M059J (cell line): ENCODE measurements at places on chromosomes 1 and 21.

DNA sequence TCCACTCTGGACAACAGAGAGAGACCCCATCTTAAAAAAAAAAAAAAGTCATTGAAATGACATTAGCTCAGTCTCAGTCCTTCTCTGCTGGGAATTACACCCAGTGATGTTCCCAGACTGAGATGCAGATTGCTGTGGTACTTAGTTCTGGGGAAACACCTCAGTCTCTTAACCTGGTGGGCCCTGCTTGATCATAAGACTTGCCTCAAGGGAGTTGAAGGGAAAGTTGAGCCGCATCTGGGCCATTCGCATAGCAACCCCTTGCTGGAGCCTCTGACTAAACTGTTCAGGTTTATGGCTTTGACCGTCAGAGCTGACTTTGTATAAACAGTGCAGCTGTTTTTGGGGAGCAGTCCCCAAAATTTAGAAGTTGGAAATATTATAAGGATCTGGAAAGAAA is 13.4 kb downstream of the FCRL4 start:
- DNase-seq, result no peak

DNA sequence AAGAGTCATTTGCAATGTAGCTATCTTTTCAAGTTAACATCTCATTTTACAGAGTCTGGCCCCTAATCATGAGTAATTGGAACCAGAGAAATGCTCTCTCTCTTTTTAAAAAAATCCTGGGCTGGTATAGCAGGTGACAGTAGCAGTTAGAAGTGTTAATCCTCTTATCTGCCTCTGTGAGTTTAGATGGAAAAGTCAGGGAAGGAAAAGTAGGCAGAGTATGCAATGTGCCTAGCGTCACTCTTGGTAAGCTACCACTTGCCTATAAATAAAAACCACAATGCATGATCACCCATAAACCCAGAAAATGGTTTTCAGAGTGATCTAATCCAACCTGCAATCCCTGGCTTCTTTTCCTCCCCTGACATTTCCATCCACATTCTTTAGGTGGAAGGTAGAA is 43.2 kb downstream of the UTP25 start:
- DNase-seq, result no peak

DNA sequence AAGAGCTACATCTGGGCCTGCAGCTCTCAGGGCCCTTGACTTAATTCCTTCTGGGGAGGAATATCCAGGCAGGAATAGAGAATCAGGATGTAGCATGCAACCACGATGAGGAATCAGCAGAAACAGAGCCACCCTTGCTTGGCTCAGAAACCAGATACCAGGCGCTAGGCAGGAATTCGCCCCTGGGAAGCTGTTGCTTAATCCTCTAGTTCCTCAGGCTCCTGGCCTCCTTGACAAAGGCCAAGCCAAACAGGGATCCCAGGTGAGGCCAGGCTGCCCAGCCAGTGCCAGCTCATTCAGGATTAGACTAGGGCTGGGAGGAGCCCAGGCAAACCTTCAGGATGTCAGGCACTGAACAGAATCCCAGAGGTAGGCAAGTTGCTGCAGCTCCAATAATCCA is 48.2 kb upstream of the IRF2BP2 start:
- peak; percentile 90 for DNase-seq

GRCh38 chr21:46437096-46437498 is 21.6 kb upstream of the DIP2A start:
- DNase-seq, result no peak

DNA sequence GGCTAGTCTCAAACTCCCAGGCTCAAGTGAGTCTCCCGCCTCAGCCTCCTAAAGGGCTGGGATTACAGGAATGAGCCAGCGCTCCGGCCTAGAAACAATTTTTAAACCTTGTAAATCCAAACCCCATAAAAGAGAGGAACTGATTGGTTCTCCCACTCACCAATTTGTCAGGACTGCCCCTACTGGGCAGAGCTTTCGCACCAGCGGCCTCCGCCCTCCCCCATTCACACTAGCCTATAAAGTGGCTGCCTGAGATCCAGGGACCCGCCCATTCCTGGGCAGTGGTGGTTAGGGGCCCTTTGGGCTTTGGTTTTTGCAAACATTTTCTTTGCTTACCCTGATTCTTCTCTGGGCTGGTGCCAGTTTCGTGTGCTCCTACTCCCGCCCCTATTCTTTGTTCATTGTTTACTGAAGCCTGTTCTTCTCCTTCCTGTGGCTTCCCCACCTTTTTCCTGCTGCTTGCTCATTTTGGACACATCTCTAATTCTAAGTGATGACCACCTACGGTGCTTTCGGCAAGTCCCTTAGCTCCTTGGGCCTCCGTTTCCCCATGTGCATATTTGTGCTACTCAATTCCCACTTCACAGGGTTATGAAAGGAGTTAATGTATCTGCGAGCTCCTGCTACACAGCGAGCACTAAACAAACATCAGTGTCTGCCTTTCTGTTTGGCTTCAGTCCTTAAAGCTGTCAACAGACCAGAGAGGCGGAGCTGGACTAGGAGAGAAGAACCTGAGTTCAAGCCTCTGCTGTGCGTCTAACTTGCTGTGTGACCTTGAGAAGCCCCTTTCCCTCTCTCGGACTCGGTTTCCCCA is 39.8 kb upstream of the CLIC4 start:
- DNase-seq, result peak; percentile 99

DNA sequence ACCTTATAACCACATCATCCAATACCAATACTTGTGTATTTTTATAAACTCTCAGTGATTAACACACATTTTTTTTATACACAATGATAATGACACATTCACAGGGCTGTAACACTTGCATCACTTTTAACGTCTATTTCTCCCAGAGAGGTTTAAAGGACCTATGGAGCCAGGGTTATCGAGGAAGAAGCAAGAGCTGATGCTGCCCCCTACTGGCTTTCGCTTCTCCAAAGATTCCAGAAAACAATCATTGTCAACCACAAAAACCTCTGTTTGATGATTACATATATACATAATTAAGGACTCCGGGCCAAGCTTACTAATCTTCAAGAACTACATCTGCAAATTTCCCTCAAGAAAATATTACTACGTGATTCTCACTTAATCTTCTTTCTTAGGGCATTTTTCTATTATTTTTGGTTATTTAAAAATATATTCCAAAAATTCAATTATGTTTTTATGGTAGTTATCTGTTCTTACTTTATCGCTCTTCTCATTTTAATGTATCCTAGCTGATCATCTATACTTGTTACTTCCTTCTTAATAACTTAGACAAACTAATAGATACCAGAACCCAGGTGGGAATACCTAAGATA is 214.5 kb downstream of the VAV3 start:
- DNase-seq, result peak; percentile 83

DNA sequence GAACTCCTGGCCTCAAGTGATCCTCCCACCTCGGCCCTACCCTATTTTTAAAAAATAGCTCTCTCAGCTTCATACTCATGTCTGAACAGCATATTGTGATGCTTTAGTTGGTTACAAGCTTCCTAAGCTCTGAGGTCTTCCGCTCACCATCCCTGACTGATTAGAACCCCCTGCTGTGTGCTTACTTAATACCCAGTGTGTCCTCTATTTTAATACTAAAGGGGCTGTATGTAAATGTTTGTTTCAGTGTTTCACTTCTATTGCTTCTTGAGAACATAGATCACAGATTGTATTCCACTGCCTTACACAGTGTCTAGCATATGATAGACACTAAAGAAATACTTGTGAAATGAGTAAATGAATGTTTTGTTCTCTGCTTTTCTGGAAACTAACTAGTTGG is 29.8 kb downstream of the ZYG11B start:
- no peak for DNase-seq

DNA sequence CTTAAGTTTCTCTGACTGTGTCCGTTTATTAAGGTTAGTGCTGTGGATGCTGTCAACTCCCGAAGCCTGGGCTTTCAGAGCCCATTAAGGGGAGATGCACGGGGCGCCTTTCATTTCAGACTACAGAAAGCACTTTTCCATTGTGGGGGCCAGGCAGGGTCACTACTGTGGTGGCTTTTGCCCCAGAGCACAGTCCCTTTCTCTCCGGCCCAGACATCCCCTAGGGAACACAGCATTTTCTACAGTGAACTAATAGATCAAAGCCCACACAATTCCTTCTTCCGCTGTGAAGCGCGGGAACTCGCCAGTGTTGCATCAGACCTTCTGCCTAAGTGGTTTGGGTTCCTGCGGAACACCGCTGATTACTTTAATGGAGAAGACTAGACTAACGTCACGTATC is 26.8 kb upstream of the MAP1LC3C start:
- DNase-seq, result no peak

GRCh38 chr21:30839304-30839703 is 9.7 kb upstream of the KRTAP7-1 start:
- peak; percentile 13 for DNase-seq

DNA sequence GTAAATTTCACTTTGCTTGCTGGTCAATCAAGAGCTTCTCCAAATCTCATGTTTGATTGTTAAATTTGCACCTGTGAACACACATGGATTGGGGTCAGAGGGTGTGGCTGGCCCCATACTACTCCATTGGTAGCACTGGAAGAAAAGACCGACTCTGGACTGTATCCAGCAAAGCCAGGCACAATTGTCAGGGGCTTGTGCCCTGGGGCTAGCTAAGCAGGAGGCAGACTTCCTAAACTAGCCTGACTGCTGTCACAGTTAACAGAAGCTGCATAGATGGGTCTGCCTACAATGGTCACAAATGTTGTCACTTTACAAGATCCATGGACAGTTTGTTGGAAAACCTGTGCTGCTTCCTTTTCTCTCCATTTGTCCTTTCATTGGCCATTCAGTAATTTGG is 421.0 kb downstream of the DSCAM start:
- DNase-seq, result no peak

GRCh38 chr1:210616356-210616755 is 287.7 kb downstream of the HHAT start:
- DNase-seq, result no peak

- no peak for DNase-seq
Observed at GRCh38 chr1:22234476-22235030, 91.7 kb upstream of the WNT4 start.

DNA sequence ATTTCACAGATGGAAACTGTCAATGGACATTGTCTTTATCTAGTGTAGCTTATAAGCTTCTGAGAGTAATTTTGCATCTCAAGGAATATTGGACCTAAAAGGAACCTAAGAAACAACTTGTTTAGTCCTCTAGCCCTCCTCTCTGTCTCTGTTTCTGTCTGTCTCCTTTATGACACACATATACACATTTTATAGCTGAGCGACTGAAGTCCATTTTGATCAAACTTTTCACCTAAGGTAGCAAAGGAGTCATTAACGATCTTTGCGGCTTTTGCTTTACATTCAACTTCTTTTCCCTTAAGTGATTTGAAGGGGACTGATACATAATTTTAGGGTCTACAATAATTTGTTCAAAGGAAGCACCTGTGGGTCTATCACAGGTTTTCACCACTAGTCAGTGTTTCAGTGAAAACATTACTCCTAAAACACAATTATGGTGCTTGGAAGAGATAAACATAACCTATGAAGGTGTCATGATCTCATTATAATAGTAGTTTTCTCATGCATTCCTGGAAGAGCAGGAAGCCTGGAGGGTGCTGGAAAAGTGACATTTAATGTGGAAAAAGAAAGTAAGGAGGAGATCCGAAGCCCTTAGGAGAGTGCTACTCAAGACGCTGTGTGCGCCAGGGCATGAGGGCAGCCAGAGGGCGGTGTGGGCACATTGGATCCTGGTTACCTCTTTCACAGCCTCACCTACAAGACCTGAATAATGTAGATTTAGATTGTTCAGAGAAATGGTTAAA is 248.6 kb downstream of the DNM3 start:
- peak; percentile 31 for DNase-seq

GRCh38 chr1:182191381-182192115 is 130.0 kb upstream of the ZNF648 start:
- DNase-seq, result no peak

DNA sequence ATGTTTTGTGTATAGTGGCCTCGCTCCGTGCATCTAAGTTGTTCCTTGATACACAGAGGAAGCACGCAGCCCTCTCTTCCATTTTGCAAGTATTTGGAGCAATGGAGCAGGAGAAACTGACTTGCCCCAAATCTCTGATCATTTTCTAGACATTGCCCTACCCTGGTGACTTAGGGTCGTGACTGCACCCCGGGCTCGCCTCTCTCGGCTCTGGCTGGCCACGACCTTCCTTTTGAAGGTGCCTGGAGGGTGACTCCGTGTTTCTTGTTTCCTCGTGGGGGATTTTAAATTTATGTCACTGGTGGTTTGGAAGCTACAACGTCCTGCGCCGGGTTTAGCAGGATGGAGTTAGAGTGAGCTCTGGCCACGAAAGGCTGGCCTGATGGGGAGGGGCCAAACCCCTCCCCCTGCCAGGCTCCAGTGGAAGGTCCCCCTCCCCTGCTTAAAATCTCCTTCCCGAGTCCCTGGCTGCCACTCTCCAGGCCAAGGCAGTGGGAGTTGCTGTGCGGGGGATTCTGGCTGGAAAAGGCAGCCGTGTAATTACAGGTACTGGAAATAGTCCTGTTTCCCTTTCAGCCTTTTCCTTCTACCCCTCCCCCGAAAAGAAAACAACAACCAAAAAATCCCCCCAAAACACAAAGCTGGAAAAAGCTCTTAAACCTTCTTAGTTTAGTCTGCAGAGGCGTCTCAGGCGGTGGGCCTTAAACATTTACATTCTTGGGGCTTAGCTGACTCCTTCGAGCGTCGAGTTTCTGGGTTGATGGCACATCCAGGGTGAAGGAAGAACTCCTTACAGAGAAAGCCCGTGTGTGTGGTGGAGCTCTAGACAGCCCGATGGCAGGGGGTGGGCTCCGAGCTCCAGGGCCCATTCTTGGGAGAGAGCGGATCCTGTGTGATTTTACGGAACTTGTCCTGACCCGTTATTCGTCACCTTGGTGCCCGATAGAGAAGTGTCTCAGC is 28.1 kb downstream of the SPSB1 start:
- DNase-seq, result no peak

DNA sequence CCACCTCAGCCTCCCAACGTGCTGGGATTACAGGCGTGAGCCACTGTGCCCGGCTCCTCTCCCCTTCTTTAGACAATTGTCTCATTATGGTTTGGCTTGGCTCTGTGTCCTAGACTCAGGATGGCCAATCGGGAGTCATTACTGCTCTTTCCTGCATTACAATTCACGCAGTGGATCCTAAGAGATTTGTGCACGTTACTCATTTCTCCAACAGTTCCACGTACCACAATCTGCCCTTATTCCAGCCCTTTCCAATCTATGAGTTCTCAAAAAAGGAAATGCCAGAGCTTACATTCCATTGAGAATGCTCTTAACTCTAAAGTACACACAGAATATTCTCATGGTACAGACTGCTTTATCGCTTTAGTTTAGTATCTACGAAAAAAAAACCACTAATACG is 357.0 kb downstream of the GPATCH2 start:
- peak; percentile 12 for DNase-seq

GRCh38 chr1:12438349-12438924 is 179.6 kb downstream of the DHRS3 start:
- peak; percentile 66 for DNase-seq

DNA sequence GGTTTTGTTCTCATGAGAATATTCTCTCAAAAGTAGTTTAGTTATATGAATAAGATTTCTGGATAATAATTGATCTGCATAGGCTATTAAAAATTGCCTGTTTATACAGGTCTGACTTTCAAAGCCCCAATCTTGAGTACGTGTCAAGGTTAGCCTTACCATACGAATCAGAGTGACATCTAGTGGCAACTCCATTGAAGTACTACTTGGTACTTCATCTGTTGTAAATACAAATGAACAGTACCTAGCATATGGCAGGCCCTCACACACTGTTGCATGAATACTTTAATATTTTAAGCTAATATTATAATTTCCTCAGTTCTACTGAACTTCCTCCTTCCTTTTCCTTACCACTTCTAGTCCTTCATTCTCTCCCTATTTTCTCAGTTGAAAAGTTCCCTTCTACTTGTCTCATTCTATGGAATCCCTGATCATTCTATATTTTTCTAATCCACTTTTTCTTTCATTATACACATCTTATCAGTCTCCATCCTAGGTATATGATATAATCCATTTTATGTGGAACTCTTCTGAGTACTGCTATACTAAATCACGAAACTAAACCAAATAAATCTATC is 101.2 kb downstream of the AKT3 start:
- DNase-seq, result peak; percentile 73
